T-helper 9 cell (primary cell): ENCODE measurements at places on chromosomes 13 and 19.

GRCh38 chr13:79225487-79226232, 180.4 kb downstream of the RBM26 start:
- no peak for DNase-seq

GRCh38 chr13:20942938-20943559, 40.5 kb upstream of the XPO4 start:
- no peak for DNase-seq

DNA sequence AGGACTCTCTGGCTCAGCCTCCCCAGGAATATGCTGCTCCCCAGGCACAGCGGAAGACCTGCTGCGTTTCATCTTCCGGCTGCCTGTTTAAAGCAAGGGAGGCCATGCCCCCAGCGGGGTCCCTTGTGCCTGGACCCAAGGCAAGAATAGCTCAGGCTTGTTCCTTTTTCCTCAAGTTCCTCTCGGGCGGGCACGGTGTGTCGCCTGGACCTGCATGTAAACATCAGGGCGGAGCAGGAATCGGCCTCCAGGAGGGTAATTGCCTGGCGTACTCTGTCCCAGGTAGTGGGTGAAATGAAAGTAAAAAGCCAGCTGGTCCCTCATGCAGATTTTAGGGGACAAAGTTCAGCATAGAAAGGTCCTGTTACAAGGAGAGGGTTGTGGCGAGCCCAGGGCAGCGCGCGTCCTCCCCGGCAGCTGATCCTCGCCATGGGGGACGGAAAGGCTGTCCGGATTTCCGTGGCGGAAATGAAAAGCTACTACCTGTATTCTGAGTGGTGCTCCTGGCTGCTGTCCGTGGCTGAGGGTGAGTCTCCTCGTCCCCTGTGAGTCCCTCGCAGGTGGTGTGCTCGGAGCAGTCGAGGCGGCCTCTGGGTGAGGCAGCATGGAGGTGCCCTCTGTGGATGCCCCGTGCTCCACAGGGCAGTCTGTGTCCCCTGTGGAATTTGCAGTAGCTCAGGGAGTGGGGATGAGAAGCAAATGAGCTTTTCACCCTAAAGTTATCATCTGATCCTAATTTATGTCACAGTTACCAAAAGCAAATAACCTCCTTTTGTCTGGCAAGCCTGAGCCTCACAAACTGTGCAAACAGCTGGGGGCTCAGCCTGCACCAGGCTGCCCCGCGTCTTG, 16.2 kb downstream of the MCF2L start:
- no peak for DNase-seq

GRCh38 chr13:96899946-96900345, 94.3 kb downstream of the OXGR1 start:
- DNase-seq = no peak

- DNase-seq = no peak
These were observed 33.9 kb upstream of the CEACAM8 start for GRCh38 chr19:42628411-42629140.

DNA sequence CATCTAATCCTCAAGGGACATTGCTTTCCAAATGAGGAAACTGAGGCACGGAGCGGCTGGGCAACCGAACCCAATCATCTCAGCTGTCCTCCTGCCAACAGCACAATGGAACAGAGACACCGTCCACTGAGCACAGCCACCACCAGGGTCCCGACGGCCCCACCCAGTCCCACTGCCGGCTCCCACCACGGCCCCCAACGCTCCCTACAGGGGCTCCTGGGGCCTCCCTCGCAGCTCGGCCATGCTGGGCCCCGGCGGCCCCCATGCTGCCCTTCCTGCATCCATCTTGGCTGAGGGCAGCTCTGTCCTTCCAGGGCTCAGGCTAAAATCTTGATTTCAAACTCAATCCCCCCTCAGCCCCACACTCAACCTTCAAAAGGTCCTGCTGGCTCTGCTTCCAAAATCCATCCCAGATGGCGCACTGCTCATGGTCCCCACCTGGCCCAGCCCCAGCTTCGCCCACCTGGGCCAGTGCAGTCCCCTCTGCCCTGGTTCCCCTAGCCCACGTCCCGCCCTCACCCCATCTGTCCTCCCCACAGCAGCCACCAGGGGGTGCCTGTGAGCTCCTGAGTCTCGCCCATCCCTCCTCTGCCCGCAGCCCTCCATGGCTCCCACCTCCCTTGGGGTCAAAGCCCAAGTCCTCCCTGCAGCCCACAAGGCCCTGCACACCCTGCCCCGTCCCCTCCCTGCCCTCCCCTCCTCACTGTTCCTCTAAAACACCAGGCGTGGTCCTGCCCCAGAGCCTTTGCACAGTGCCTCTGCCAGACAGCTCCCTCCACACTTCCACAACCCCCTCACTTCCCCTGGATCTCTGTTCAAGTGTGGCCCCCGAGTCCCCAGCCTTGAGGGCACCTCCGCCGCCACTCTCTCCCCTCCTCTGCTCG, 7.9 kb downstream of the PIP5K1C start:
- peak; percentile 62 for DNase-seq

- DNase-seq = no peak
These were observed 223.8 kb upstream of the TMTC4 start for GRCh38 chr13:100898431-100898830.

- no peak for DNase-seq
These were observed 873.9 kb downstream of the SLITRK1 start for GRCh38 chr13:83008212-83008929.

GRCh38 chr13:112812306-112813055, 122.6 kb downstream of the ATP11A start:
- DNase-seq = no peak

- no peak for DNase-seq
These were observed 6.9 kb downstream of the CAPN12 start for GRCh38 chr19:38737281-38737865.

DNA sequence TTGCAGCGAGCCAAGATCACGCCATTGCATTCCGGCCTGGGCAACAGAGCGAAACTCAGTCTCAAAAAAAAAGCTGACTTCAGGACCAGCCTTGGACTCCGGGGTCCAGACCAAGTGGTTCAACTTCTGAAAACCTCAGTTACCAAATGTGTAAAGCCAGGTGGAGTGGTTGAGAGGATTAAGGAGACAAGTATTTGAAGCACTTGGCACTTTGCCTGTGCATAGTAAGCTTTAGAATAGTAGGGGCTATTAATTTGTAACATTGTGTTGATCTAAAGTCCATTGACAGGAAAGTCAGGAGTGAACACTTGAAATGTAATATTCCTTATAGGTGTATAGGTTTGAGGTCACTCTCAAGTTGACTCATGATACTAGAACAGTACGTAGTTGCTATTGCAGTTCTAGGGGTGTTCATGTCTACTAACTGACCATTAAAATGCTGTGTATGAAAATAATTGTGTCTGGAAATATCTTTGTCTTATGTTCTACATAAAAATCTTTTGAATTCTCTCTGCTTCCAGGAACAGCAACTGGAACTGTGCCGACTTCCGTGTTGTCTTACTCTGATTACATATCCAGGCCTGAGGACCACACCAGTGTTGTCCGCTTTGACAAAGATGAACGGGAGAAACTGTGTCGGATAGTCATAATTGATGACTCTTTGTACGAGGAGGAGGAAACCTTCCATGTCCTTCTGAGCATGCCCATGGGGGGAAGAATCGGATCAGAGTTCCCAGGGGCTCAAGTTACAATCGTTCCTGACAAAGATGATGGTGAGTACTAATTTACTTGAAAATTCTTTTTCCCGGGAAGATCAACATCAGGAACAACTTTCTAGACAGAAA, 97.4 kb downstream of the FREM2 start:
- no peak for DNase-seq

GRCh38 chr13:90526711-90527110, 820.8 kb upstream of the MIR17HG start:
- no peak for DNase-seq

DNA sequence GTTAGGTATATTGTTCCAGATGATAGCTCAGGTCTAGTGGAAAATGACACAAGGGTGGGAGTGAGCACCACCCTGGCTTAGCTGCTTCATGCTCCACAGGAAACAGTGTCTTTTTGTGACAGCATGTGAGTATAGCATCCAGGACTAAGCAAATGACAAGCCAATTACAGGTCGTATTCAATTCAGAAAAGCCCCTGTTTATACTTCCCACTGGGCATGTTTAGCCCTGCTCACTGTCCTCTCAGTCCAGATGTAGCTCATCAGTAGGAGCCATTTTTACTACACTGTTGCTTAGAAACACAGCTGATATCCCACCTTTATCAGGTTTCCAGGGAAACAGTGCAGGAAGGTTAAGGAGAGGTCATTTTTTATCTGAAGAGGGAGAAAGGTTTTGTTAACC, 8.0 kb downstream of the ABHD13 start:
- no peak for DNase-seq

DNA sequence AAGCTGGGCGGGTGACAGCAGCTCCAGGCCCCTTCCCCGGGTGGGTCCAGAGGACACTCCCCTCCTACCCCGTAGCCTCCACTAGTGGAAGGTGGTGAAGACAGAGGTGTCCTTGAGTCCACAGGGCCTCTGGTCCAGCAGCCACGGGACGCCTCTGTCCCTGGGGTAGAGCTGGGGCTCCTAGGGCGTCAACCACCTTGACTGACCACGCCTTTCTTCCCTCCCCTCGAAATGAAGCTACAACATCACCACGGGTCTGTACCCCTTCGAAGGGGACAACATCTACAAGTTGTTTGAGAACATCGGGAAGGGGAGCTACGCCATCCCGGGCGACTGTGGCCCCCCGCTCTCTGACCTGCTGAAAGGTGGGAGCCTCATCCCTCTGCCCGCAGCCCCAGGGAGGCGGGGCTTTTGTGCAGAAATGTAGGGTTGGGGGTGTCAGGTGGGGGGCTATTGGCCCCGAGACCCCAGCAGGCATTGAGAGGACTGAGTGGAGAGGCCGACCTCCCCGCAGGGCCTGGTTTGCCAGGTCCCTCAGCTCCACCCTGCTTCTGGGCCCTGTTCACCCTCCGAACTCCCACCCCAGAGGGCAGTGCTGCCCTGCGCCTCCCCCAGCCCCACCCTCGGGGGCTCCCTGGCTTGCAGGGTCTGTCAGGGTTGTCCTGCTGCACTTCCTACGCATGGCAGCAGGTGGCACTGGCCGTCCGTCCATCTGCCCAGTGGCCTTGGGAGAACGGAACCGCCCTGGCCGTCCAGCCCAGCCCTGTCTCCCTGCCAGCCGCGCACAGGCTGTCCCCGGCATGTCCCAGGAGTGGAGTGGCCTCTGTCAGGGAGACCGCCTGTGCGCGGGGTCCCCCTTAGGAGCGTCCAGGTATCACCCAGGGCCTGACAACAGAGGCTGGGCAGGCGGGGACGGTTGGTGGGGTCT, 15.7 kb downstream of the STK11 start:
- no peak for DNase-seq

GRCh38 chr19:28509079-28509895, 703.7 kb downstream of the UQCRFS1 start:
- no peak for DNase-seq

- no peak for DNase-seq
These were observed 7.3 kb upstream of the MAB21L1 start for GRCh38 chr13:35483761-35484160.

GRCh38 chr19:54168174-54168917, 4.6 kb downstream of the TMC4 start:
- peak; percentile 96 for DNase-seq

DNA sequence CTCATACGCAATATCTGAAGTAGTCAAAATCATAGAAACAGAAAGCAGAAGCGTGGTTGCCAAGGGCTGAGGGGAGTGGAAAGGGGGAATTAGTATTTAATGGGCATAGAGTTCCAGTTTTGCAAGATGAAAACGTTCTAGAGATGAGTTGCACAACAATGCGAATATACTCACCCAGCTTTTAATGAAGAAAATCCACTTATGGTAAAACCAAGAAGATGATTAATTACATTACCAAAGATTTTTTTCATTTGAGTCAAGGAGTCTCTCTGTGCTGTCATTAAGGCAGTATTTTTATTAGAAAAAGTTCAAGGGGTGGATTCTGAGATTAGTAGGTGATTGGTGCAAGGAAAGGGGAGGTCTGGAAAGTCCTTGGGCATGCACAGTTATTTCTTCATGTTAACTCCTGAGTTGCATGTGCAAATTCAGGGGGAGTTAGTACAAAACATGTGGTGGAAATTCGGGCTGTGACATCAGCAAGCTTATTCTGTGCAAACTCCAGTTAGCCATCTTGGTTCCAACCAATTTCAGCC, 6.9 kb upstream of the CBY2 start:
- no peak for DNase-seq

DNA sequence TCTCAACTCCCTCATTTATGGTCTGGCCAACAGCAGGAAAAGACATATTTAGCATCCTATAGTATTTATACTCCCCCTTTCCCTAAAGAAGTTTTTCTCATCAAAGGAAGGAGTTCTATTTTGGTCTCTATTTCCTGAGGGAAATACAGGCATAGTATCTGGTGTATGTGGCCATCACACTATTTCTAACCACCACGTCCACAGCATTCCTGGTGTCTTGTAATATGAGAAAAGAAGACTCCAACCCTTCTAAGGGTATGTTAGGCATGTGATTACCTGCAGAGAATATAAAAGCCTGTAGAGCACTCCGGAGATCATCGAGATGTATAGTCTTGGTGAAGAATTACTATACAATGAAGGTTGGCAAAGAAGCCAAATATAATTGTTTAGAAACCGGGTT, 137.4 kb downstream of the VWA8 start:
- DNase-seq = no peak

DNA sequence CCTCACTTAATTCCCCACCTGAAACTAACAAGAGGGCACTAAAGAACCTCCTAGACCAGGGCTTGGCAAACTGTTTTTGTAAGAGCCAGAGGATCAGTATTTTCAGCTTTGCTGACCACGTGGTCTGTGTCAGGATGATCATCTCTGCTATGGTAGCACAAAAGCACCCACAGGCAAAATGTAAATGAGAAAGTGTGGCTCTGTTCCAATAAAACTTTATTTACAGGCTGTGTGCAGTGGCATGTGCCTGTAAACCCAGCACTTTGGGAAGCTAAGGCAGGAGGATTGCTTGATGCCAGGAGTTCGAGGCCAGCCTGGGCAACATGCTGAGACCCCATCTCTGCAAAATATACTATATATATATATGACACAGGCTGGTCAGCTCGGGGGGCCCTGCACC, 31.2 kb downstream of the DNMT1 start:
- no peak for DNase-seq

- no peak for DNase-seq
These were observed 673 bp downstream of the CTU1 start for GRCh38 chr19:51107406-51108065.

DNA sequence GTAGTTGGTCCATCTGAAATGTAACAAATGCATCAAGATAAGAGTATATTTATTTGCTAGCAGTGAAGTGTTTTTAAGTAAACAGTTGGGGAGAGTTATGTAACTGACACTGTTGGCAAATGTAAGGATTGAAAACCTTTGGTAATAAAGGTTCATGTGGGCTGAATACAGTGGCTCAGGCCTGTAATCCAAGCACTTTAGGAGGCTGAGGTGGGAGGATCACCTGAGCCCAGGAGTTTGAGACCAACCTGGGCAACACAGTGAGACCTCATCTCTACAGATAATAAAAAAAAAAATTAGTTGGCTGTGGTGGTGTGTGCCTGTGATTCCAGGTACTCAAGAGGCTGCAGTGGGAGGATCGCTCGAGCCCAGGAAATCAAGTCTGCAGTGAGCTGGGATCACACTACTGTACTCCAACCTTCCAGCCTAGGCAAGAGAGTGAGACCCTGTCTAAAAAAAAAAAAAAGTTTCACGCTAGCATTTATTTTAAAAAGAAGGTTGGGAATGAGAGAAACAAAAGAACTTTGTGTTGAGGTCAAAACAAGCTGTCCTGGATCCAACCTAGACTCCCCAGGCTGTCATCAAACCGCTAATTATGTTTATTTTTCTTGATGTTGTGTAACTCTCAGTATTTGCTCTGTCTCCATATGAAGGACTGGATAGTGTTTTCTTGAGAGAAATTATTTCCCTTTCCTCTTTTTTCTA, 20.7 kb downstream of the SETDB2 start:
- DNase-seq = no peak

- DNase-seq = no peak
These were observed 41.9 kb downstream of the C13orf46 start for GRCh38 chr13:113931841-113932459.
